ENCODE measurements at places on chromosomes 2 and 18.

- peak; percentile 75 for DNase-seq
Measured at GRCh38 chr2:99957332-99958133, 184.9 kb downstream of the AFF3 start.

DNA sequence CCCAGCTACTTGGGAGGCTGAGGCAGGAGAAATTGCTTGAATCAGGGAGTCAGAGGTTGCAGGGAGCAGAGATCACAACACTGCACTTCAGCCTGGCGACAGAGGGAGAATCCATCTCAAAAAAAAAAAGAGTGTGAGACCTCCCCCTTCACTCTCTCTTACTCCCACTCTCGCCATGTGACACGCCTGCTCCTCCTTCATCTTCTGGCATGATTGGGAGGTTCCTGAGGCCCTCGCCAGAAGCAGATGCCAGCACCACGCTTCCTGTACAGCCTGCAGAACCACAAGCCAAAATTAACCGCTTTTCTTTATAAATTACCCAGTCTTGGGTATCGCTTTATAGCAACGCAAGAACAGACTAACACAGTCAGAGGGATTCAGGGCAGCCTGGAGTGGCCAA, 66.3 kb upstream of the CREB1 start:
- no peak for DNase-seq

DNA sequence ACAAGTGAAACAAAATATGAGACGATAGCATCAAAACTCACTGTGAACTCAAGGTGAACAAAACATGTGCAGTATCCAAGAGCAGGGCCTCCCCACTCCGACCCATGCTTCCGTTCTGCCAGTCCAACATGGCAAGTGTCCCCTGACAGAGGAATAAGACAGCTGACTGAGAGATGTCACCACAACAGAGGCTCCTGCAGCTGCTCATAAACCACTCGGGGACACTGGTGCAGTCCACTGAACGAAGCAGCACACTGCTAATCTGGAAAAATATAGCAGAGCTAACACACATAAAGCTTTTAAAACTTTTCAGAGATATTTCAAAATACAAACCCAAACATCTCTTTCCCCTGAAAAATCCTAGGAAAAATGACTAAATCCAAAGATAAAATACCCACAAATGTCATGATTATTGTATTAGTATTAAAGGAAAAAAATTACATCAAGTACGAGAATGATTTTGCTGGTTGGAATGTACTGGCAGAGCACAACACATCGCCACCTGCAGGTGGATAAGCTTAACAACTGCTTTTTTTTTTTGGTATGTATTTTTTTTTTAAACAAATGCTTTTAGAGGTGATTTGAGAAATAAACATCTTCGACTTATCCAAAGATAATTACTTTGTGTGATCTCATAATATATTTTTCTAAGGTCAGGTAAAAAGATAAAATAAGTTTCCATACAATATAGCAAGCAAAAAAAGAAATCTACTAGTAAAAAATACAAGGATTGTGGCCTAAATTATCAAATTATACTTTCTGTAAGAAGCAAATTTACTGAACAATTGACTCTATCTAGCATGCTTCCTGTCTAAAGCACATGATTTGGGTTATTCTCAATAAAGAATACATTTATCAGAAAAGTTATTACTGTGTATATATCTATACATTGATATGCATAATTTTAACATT, 18.6 kb downstream of the THADA start:
- DNase-seq = peak; percentile 72

DNA sequence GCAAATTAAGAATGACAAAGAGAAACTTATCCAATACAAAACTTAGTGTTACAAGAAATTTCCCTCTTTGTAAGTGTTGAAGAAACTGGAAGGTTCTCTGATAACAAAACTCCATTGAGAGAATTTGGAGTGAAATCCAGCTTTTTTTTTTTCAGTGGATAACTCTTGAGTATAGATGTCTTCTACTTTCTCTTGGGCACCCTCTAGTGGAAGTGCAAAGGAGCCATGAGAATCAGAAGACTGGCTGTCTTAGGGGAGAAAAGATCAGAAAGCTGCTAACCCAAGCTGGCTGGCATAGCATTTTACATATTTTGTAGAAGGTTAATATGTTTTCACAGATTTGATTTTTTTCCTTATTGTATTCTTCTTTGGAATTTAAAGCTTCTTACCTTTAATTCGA, 138.8 kb upstream of the SATB2 start:
- DNase-seq = no peak

GRCh38 chr18:74942319-74942910, 266.5 kb downstream of the PTGR3 start:
- DNase-seq = peak; percentile 33

Data from fibroblast of skin of right quadriceps (primary cell).